ENCODE measurements at places on chromosomes 16 and 17.

DNA sequence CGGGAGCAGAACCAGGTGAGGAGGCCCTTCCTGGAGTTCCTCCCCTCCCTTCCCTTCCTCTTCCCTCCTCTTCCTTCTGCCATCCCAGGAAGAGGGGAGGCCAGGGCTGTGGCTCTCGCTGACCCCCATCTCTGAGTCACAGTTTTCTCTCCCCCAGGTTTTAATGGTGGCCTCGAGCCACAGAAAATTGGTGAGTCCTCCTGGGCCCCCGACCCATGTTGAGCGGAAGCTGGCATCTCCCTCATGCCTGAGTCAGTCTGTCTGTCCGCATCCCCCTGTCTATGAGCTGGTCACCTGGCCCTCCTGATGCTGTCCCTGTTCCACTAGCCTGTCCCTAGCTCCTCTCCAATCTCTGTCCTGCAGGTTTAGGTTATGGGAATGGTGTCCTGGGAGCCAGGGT lies 12.8 kb upstream of the CLDN9 start:
- no peak for DNase-seq

GRCh38 chr16:54093281-54093680 lies 193.3 kb downstream of the IRX3 start:
- no peak for DNase-seq

DNA sequence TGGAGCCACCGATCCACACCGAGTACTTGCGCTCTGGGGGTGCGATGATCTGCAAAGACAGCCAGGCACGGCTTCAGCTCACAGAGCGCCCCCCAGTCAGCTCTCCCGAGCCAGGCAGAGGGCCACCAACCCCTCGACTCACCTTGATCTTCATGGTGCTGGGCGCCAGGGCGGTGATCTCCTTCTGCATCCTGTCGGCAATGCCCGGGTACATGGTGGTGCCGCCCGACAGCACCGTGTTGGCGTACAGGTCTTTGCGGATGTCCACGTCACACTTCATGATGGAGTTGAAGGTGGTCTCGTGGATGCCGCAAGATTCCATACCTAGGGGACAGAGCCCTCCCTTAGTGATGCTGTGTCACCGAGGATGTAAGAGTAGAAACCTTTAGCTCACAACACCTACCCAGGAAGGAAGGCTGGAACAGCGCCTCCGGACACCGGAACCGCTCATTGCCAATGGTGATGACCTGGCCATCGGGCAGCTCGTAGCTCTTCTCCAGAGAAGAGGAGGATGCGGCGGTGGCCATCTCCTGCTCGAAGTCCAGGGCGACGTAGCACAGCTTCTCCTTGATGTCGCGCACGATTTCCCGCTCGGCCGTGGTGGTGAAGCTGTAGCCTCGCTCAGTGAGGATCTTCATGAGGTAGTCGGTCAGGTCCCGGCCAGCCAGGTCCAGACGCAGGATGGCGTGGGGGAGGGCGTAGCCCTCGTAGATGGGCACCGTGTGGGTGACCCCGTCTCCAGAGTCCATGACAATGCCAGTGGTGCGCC lies 1.6 kb downstream of the ACTG1 start:
- DNase-seq = no peak

- DNase-seq = no peak
Observed at GRCh38 chr17:72634621-72635020, 457.9 kb downstream of the SLC39A11 start.

DNA sequence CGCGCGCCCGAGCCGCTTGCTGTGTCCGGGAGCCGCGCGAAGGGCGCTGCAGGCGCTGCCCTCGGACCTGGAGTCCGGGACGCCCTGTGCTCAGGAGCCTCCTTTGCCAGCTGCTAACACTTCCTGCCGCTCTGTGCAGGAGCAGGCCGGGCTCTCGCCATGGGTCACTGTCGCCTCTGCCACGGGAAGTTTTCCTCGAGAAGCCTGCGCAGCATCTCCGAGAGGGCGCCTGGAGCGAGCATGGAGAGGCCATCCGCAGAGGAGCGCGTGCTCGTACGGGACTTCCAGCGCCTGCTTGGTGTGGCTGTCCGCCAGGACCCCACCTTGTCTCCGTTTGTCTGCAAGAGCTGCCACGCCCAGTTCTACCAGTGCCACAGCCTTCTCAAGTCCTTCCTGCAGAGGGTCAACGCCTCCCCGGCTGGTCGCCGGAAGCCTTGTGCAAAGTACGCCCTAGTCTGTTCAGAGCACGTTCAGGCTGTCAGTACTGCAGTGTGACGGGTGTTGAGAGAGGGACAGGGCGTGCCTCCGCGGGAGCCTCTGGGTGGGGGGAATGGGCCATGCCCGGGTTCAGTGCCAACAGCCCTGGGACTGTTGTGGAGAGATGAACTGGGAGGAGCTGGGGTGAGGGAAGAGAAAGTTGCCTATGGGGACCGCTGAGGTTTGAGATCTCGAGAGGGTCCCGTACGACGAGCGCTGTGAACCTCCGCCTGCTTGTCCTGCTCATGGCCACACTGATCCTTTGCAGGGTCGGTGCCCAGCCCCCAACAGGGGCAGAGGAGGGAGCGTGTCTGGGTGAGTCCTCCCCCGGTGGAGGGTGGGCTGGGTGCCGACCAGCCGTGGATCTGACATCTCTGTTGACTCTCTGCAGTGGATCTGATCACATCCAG lies 1.3 kb downstream of the ZNF276 start:
- no peak for DNase-seq

- peak; percentile 28 for DNase-seq
Observed at GRCh38 chr17:49755663-49756283, 8.2 kb downstream of the FAM117A start.

DNA sequence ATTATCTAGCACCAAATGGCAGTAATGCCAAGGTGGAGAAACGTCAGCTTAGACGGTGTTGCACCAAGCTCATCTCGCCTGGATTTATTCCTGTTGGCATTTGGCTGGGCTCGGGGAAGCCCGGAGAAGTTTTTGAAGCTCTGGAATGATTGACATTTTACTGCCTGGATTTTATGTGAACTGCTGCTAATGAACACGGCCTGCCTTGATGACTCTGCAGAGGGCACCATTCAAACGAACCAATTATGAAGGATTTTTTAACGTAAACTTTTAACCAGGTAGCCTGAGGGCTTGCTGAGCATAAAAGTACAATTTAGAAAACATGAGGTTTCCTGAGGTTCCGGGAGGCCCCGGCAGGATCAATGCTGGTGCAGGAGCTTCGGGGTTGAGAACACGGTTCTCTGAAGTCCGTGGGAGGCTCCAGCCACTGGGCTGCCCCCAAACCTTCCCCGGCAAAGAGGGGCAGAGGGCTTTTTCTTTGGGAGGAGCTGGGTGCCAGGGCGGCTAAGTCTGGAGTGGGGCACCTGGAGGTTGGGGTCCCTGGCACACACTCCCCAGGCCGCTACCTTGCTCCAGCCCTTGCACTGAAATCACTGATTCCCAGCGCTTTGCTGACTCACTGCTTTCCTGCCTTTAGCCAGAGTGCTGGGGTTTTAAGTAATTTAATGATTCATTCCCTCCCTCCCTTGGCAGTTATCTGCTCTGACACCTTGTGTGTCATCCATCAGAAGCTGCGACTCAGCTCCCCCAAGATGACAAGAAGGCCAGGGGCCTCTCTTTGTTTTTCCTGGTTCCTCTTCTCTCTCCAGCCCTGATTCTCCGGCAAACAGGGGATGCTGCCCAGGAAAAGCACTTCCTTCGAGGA lies 161.2 kb upstream of the IRX3 start:
- DNase-seq = no peak
